ENCODE measurements at places on chromosomes 4 and X.

DNA sequence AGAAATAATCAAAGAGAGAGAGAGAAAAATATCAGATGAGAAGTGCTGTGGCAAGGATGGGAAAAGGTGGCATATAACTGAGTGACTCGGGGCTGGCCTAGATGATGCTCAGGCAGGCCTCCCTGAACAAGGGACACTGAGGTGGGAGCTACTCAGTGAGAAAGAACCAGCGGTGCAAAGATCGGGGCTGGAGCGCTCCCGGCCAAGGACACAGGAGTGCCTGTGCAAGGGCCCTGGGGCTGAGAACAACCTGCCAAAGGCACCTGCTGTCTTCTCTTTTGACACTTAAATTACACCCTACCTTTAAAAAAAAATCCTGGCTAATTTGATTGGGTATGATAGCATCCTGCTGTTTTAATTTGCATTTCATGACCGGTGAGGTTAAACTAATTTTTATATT lies 77.7 kb upstream of the C4orf50 start:
- no peak for DNase-seq

GRCh38 chr4:21512353-21512752 lies 436.2 kb downstream of the KCNIP4 start:
- peak; percentile 77 for DNase-seq

DNA sequence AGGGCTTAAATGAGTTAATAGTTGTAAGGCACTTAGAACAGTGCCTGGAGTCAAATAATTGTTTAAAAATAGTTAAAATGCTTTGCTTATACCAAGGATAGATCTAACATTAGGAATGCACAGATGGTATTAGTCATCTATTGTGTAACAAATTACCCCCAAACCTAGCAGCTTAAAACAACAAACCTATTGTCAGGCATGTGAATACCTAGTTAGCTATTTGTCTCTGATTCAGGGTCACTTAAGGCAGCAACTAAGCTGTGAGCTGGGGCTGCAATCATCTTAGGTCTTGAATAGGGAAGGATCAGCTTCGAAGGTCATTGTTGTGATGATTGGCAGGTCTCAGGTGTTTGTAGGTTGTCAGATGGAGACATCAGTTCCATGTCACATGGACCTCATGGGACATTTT lies 42.4 kb upstream of the AGA start:
- DNase-seq = peak; percentile 56

DNA sequence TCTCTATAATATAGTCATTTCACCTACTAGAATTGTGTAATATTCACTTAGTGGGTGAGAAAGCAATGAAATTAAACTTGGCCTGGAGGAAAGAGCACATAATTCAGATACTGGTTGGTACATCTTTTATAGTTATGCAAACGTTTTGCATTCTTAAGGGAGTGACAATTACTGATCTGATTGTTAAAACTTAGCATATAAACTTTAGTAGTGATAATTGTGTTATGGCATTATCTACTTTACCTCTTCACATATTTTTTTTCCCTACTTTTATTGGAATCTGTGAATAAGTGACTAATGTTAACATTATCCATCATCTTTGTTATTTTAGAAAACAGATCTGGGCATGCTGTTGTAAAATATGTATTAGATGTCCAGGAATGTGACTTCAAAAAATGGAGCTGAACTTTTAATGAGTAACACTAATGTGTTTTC lies 217.4 kb upstream of the GIMD1 start:
- no peak for DNase-seq

GRCh38 chr4:150078579-150079080 lies 385 bp downstream of the DCLK2 start:
- peak; percentile 58 for DNase-seq

DNA sequence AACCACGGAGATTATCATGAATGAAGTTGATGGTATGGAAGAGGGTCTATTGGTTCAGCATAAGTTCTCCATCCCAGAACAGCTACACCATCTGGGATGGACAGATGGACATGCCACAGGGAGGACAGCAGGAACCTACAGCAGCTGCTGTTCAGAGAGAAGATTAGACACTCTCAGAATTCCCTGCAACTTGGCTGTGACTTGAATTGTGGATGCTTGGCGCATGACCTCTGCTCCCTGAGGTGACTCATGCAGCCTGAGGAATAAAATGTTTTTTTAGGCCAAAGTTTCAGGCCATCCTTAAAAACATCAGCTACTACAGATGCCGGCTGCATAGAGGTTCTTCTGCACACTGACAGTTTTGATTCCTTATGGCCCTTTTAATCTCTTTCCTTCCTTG lies 97.3 kb downstream of the RS1 start:
- DNase-seq = peak; percentile 63

DNA sequence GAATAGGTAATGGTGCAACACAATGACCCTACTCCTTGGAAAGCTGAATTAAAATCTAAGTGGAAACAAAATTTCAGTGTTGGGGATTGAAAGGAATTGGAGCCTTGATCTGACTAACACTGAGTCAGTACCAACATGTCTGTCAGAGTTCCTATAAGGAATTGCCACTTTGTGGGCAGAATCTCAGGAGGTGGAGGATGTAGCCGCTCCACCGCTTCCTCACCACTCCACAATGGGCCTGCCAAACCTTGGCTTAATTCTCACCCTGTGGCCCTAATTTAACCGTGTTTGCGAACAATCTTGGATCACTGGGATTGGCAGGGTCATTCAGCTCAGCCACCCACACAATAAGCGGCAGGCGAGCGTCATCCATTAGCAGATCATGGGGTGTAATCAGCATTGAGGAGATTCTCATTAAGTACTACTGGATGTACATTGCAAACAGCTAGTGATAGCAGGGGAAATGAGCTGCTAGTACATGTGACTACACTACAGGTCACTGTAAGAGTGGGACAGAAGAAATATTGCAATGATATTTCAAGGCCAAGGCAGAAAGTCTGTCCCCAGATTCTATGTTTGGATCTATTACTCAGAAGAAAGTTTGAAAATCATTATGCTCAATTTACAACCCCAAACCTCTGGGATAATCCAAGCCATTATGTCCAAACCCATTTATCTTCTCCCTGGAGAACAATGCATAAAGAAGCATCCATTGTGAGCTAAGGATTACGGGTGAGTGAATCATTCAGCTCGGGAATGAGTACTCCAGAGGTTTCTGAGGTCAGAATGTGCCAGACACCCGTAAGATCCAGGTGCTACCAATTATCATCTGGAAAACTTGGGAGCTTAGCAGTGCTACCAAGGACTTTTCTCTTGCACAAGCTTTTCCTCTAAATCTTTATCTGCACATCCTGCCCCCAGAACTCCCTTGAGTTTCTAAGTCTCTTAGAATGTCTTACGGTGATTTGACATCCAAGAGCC lies 5.8 kb downstream of the SRPX start:
- DNase-seq = peak; percentile 56

GRCh38 chr4:151952137-151952536 lies 191.3 kb upstream of the GATB start:
- no peak for DNase-seq

- DNase-seq = no peak
Measured at GRCh38 chrX:2502120-2502667, 1.4 kb upstream of the DHRSX start.

DNA sequence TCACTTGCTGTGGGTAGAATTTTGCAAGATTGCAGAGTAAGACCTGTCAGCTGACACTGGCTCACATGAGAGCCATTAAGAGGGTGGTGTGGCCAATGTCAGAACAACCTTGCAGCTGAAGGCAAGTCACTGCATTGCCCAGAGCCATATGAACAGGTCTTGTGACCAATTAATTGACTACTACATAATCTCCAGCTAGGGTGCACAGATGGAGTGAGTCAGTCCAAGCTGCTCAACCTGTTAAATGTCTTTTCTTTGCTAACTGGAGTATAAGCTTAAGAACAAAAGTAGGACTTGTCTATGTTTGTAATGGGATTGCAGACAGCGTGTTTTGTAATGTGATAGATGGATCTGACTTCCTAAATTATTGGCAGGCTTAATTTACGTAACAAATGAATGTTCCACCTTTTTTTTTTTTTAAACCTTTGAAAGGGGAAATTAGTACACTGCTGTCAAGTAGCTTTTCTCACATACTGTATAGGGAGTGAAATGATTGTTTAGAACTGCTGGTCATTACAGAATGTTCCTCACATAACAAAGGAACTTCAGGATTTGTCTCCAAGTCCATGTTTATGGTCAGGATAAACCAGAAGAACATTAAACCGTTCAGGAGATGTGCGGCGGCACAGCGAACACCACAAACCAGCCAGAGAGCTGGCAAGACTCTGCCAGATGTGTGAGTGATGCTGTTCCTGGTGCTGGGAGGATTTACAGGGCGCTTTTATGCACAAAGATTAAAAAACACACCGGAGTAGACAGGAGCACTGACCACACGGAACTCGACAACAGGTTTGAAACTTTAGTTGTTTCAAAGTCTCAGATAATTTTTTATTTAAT lies 37.0 kb downstream of the FNIP2 start:
- no peak for DNase-seq

- no peak for DNase-seq
Measured at GRCh38 chrX:118538386-118538785, 42.8 kb downstream of the DOCK11 start.

DNA sequence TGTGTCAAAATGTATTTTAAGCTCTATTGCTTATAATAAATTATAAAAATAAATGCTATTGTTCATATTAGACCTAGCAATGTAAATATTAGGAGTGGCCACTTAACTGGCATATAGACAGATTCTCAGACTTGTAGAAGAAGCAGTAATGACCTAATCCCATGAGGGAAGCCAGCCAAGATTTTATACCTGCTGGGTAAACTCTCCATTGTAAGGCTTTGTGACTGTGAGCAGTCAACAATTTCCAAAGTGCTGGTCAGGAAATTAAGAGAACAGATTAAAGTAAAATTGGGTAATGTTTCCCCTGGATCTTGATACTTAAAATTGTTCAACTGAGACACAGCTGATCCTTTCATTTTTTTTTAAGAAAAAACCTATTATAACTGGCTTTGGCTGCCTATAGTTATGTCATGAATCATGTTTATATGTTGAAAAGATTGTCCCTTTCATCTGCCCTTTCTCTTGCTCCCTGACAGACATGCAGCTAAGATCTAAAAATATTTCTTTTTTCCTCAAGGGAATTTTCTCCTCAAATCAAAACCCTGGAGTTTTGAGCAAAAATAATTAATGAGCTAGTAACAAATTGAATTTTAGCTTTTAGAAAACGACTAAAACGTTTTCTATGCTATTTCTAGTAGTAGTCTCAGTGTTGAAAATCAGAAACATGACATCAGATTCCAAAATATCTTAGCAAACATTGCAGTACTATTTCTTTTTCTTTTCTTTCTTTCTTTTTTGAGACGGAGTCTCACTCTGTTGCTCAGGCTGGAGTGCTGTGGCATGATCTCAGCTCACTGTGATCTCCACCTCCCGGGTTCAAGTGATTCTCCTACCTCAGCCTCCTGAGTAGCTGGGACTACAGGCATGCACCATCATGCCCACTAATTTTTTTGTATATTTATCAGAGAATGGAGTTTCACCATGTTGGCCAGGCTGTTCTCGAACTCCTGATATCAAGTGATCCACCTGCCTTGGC lies 77.9 kb downstream of the ADGRL3 start:
- no peak for DNase-seq

DNA sequence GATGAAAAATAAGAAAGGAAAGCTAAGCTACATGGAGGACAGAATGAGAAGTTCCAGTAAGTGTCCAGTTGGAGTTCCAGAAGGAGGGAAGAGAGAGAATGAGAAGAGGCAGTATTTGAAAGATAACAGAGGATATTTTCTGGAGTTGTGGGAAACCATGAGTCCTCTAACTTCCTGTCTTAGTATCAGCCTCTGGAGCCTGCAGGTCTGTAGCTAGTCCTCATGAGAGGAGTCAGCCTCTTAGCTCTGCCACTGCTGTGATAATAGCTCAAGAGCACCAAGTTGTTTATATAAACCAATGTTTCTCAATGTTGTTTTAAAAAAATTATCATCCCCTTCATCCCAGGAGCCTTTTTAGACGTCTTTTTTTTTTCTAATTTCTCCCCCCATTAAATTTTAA lies 2.4 kb upstream of the PLAC1 start:
- no peak for DNase-seq

DNA sequence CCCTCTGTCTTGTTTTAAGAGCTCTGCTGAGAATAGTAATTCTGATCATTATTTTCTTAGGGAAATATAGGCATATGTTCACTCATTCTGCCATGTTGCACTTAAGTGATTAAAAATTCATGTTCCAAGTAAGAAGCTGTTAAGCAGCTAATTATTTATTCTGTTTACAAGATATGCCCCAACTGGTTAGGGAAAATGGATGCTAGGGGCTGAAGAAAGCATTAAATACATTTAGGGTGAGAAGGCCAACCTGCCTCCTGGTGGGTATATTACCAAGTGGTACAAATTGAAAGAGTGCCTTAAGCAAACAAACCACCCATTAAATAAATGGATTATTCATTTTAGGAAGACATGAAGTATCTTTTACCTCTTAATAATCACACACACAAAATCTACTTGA lies 392.6 kb upstream of the EPHA5 start:
- DNase-seq = no peak

GRCh38 chr4:173246719-173247118 lies 78.1 kb downstream of the GALNT7 start:
- DNase-seq = no peak

- no peak for DNase-seq
Measured at GRCh38 chr4:137417676-137418075, 114.6 kb downstream of the PCDH18 start.

- DNase-seq = no peak
Measured at GRCh38 chrX:66000628-66001272, 39.1 kb downstream of the VSIG4 start.

- no peak for DNase-seq
Measured at GRCh38 chrX:7985568-7985967, 58.4 kb upstream of the PNPLA4 start.

GRCh38 chrX:105460376-105460775 lies 239.9 kb upstream of the TEX13A start:
- no peak for DNase-seq

GRCh38 chr4:15945516-15945915 lies 7.0 kb upstream of the FGFBP1 start:
- no peak for DNase-seq

DNA sequence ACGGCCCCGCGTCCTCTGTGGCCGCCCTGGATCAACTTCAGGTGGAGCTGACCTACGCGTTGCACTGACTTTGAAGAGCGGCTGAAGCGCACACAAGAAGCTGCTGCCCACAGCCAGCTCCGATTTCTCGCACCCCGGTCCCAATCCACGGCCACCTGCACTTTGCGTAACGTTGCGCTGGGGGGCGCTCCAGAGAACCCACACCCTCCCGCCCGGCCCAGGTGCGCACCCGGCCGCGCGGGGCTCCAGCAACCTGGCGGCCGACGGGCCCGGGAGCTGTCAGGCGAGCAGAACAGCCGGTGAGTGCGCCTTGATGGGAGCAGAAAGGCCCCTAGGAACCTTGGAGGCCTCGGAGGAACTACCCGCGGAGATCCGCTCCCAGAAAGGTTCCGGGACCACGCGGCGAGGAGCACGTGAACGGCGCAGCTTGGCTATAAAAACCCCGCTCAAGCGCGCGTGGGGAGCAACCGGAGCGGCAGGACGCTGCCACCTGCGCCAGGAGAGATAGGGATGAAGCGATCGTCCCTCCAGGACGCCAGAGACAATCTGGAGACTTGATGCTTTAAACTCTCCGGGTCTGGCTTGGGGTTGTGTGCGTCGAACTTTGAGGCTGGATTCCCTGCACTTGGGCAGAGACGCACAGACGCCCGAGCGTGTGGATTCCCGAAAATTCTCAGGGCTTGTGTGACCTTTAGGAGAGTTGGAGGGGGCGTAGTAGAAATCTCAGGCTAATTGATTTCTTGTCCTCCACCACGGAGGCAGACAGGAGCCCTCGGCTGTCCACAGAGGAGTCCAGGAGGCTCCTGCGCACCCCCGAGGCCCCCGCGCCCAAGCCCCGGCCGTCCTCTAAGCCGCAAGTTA lies 591 bp upstream of the NWD2 start:
- DNase-seq = peak; percentile 2
